Foreskin keratinocyte (primary cell): ENCODE measurements at places on chromosomes 2 and 18.

DNA sequence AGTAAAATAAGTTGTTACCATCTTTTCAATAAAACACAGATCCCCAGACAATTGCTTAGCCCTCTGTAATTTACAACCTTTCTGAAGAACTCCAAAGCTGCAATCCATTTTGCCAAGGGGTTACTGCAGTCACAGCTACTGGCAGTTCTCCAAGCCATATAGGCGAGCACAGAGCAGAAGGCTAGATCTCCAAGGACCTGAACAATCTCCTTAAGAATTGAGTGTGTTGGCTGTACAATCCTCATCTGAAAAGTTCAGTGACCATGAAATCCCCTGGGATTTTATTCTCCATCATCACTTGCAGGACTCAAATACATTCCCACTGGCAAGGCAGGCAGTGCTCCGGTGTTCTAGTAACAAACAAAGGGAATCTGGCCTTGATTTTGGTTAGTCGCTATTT is 103.9 kb upstream of the LRP1B start:
- no peak for DNase-seq

- DNase-seq = no peak
Observed at GRCh38 chr18:53753601-53754000, 470.9 kb downstream of the MBD2 start.

DNA sequence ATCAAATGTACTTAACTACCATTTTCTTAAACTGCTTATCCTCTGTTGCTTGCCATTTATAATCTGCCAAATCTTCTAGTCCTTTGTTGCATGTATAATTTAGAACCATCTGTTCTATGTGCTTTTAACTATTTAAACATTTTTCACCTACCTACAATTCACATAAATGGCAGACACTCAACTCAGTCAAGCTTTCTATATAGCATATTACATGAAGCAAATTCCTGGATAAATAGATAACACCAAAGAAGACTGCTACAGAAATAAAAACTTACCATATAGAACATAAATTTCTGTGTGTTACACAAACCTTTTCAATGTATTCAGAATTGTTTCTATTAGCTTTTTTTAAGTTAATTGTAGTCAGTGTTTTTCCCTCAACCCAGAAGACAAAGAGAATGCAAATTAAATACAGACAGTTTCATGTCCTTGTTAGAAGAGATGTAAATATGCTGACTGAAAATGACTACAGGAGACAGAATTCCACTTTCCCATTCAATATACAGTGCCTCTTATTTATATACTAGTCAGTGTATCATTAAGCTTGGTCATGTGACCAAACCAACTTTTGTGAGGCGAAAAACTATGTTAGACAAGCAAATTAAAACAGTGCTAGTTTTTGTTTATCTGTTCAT is 2.6 kb downstream of the BAZ2B start:
- DNase-seq = no peak

GRCh38 chr2:53210538-53210937 is 557.1 kb upstream of the CHAC2 start:
- no peak for DNase-seq

DNA sequence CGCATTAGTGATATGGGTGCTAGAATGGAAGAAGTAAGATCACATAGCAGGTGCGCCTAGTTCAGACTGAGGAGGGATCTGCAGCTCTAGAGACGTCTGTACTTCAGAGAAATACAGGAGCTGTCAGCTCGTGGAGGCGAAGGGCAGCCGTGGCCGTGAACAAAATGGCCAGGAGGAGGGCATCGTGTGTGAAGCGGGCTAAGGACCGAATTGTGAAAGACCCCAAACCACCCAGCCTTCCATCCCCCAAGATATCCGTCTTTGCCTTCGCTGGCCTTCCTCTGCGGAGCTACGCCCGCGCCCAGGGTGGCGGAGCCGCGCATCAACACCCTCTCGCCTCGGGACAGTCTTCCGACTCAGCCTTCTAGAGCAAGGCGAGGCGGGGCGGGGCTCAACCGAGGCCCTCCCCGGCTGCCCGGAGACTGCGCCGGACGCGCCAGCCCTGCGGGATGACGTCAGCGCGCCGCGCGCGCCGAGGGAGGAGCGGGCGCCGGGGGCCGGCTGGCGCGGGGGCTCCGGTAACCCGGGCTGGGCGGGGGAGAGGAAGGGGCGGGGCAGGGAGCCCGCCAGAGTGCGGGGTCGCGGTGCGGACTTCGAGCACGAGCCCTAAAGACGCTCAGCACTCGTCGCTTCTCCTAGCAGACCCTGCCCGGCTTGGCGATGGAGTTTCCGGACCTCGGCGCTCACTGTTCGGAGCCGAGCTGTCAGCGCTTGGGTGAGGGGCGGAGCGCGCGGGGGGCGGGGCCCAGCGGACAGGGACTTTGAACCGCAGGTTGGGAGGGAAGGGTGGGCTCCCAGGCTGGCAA is at the start of gene ZFAND2B:
Gene ZFAND2B, plus strand, starts transcription at position 455 of the 806 bp plus-strand sequence. Its CDS starts 206 bp downstream, at position 661.
- DNase-seq = peak; percentile 81

DNA sequence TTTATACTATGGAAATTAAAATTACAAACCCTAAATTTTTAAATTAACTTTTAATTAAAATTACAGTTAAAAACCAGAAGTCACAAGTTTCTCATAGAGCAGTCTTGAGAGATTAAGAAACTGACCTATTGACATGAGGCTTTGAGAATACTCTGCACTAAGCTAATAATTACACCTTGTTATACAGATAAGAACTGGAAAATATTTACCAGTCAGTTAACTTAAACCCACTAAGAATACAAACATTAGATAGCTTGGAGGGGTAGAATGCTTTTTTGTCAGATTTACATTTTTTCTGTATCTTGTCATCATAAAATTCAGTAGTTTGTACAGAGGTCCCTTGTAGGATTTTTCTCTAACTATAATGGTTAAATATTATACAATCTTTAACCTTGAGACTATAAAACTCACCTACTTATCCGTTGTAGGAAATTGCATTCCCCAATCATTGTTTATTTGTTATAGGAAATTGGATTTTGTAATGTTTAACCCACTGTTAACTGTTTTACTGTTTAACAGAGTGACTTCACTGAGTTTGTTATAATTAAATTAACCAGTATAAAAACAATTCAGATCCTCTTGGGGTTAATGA is 219.7 kb upstream of the PKDCC start:
- DNase-seq = no peak

DNA sequence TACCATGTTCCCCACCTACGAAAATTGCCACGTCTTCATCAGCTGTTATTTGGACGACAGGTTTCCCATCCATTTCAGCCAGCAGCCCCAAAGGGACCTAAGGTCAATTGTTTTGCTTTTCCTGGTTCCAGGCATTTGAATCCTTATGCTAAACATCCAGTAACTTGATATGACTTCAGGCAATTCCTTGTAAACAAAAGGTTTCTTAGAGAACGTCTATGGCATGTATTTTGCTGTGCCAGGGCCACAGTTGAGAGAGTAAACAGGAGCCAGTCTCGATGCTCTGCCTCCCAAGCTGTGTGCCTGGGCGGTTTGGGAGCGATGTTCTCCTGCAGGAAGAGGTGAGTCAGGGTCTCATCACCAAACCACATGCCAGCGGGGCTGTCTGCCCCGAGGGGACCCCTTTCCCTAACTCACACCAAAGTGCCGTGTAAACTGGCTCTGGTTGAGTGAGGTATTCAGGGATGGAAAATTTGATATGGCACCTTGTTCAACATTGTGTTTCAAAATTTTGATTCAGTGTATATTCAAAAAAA is 12.9 kb upstream of the MC5R start:
- peak; percentile 21 for DNase-seq
